ENCODE measurements at places on chromosomes 3 and 15.
A peak's percentile ranks its signal among the peaks of the same experiment; 100 is the strongest.

DNA sequence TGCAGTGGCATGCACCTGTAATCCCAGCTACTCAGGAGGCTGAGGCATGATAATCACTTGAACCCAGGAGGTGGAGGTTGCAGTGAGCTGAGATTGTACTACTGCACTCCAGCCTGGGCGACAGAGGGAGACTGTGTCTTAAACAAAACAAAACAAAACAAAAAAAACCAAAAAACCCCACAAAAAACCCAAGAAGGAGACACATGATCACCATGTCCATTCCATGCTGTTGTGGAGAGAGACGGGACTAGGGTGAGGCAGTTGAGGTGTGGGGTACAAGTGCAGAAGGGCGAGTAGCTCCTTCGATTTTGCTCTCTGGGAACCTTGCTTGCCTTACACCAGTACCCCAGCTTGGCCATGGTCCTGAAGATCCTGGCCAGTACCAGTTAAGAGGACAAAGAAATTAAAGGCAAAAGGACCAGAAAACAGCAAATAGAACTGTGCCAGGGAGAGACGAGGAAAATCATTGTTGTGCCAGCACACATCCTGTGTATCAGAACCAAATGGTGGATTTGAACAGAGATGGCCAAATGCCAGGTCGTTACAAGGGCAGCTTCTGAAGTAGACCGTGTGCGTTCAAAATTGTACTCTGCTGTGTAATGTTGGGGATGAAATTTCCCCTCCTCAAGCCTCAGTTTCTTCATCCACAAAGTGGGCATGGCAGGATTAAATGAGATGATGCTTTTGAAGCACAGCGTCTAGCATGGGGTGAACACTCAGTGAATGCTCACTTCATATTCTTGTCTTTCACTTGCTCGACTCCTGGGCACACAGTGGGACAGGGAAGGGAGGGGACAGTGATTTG, 42.9 kb upstream of the CTSH start:
- no peak for DNase-seq

GRCh38 chr3:3553236-3553635, 246.0 kb upstream of the LRRN1 start:
- no peak for DNase-seq

- no peak for DNase-seq
Measured at GRCh38 chr3:49428752-49429080, 408 bp downstream of the NICN1 start.

- DNase-seq = no peak
Measured at GRCh38 chr15:87120555-87120954, 1040.9 kb downstream of the AGBL1 start.

DNA sequence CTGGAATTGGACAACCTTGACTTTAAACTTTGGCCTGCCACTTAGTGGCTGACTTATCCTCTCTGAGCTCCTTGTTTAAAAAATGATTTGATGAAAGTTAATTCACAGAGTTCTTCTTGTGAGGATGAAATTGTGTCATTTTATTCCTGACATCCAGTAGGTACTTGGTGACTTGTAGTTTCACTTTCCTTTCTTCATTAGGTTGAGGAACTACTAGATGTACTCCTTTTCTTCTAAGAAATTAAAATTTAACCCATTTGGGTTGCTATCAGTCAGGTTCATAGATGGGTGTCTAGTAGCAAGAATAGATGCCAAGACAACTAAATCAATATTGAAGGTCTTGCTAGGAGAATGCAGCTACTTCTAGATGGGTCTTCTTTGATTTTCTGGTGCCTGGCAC, 5.2 kb downstream of the NR1D2 start:
- DNase-seq = peak; percentile 28

DNA sequence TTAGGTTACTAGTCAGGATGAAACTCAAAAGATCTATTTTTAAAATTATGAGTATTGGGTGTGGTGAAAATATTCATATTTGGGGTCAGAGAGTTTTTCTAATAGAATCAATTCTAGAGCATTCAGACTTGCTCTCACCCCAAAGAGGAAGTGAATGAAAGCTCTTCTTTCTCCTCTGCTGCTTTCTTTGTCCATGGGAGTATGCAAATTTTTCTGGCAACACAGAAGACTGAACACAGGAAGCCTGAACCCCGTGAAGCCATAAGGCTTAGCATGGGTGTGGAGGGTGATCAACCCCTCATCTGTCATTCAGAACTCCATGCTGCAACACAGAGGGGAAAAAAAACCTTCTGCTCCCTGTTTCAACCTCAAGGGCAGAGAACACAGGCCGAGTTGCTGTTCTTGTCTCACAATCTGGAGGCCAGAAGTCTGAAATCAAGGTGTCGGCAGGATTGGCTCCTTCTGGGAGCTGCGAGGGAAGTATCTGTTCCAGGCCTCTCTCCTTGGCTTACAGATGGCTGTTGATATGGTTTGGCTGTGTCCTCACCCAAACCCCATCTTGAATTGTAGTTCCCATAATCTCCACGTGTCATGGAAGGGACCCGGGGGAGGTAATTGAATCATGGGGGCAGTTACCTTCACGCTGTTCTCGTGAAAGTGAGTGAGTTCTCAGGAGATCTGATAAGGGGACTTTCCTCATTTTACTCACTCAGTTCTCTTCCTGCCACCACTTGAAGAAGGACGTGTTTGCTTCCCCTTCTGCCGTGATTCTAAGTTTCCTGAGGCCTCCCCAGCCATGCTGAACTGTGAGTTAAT, 33.7 kb upstream of the CD47 start:
- peak; percentile 87 for DNase-seq

DNA sequence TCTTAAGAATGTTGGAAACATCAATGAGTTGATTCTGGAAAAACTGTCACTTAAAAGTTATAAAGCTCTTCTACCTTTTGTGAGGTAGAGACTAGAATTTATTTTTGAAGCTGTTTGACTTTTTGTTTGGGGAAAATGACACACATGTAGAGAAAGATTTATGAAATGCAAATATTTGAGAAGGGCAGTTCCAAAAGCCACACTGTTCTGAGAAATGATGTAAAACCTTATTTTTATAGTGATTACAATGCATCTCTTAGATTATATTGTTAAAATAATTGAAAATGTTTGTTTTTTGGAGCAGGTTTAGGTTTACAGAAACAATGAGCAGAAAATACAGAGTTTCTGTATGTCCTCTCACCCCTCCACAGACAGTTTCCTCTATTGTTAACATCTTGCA, 116.1 kb upstream of the CMC1 start:
- no peak for DNase-seq

- DNase-seq = no peak
Measured at GRCh38 chr15:62874064-62874463, 168.5 kb upstream of the TPM1 start.
